Glutamatergic neuron (in vitro differentiated cells): ENCODE measurements at places on chromosomes 4 and X. TPM values are rescaled to one million over a fixed set of nuclear protein-coding genes. Genes with fewer than 3 reads are reported as not detected.

The SPP1 gene
- total RNA-seq = 1.1 TPM

The DCAF8L2 gene
- not detected for total RNA-seq

The ETDB gene
- total RNA-seq = not detected

The PCDH10 gene
- 1.7 TPM for total RNA-seq

The SGCB gene
- 169 TPM for total RNA-seq

The ZNF718 gene
- 10.7 TPM for total RNA-seq

The RAB39B gene
- 20.9 TPM for total RNA-seq

The ODAPH gene
- total RNA-seq = not detected

DNA sequence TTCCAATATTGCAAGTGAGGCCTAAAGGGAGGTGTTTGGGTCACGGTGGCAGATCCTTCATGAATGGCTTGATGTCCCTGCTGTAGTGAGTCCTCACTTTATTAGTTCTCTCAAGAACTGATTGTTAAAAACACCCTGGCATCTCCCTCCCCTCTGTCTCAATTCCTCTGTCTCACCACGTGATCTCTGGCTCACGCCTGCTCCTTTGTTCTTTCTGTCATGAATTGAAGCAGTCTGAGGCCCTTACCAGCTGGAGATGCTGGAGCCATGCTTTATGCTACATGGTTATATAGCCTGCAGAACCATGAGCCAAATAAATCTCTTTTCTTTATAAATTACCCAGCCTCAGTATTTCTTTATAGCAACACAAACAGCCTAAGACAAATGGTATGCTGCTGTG, 980.7 kb upstream of the GRIA3 start:
- H3K27ac ChIP-seq = no peak overlapping the region
- H3K36me3 ChIP-seq = peaks cover 4% of the 10 kb centered on the region
- no peak overlapping the region for H3K4me3 ChIP-seq
- H3K4me1 ChIP-seq = no peaks in the 10 kb centered on the region

GRCh38 chrX:40411340-40412111, 169.2 kb upstream of the ATP6AP2 start:
- no peak overlapping the region for H3K27ac ChIP-seq
- H3K27me3 ChIP-seq = peaks cover 4% of the 10 kb centered on the region
- no peak overlapping the region for H3K4me3 ChIP-seq
- no peak for DNase-seq

GRCh38 chrX:71534773-71535544, 2.1 kb downstream of the OGT start:
- DNase-seq = no peak
- no peaks in the 10 kb centered on the region for H3K36me3 ChIP-seq
- peaks cover 6% of the 10 kb centered on the region for H3K27me3 ChIP-seq
- peak overlapping the region; percentile 97 for H3K4me3 ChIP-seq

DNA sequence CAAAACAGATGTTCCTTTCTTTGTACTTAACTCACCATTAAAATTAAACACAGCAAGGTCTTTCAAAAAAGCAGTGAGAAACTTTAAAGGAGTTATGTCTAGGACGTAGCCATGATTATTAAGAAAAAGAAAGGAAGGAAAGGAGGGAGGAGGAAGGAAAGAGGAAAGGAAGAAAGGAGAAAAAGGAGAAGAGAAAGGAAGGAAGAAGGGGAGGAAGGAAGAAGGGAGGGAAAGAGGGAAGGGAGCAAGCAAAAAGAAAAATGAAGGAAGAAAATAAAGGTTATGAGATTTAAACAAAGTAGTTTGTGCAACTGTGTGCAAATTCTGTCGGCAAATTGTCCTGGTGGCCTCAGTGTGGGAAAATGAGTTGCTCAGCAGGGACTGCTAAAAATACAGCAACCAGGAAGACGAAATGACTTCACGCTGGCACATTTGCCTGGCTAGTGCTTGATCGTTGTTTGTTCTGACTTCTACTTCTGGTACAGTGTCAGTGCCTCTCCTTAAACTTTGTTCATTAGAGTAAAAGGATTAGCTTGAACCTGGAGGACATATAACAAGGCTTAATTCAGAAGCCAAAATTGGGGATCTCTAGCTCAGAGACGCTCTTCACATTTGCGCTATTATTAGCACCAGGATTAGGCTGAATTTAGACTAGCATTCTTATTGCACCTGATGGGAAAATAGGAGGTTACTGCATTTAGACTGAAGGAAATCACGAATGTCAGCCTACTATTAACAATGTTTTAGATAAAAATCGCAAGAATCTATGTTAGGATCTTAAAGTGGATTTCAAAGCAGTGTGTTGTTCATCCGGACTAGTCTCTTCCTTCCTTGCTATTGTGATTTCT, 81.2 kb downstream of the DCK start:
- no peak overlapping the region for H3K27ac ChIP-seq
- no peaks in the 10 kb centered on the region for H3K27me3 ChIP-seq
- no peaks in the 10 kb centered on the region for H3K36me3 ChIP-seq
- H3K4me1 ChIP-seq = peaks cover 5% of the 10 kb centered on the region
- H3K4me3 ChIP-seq = no peak overlapping the region

DNA sequence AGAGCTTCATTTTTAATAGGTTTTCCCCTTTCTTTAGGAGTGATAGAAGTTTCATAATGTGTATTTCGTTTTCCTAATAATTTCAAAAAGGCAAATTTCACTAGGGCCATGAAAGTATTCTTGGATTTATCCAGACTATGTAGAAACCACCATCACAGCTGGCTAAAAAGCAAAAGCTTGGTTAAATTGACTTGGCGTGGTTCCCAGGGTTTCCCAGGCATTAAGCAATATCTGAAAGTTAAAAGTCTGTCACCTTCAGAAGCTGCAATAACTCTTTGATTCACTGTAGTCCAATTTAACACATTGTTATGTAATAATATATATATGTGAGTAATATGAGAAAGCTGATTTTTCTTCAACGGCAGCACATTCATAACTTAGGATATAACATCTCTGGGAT, 38.3 kb downstream of the NDNF start:
- H3K4me1 ChIP-seq = no peaks in the 10 kb centered on the region
- no peak overlapping the region for H3K27ac ChIP-seq
- no peak overlapping the region for H3K4me3 ChIP-seq
- H3K27me3 ChIP-seq = no peaks in the 10 kb centered on the region

GRCh38 chr4:14636563-14636962, 365.7 kb upstream of the CPEB2 start:
- no peak overlapping the region for H3K4me3 ChIP-seq
- DNase-seq = no peak
- no peak overlapping the region for H3K27ac ChIP-seq
- H3K36me3 ChIP-seq = no peaks in the 10 kb centered on the region
- no peaks in the 10 kb centered on the region for H3K4me1 ChIP-seq

GRCh38 chr4:176546975-176547374, 227.2 kb downstream of the SPCS3 start:
- no peaks in the 10 kb centered on the region for H3K36me3 ChIP-seq
- no peak for DNase-seq
- H3K27ac ChIP-seq = no peak overlapping the region
- H3K4me3 ChIP-seq = no peak overlapping the region
- H3K4me1 ChIP-seq = peaks cover 6% of the 10 kb centered on the region

DNA sequence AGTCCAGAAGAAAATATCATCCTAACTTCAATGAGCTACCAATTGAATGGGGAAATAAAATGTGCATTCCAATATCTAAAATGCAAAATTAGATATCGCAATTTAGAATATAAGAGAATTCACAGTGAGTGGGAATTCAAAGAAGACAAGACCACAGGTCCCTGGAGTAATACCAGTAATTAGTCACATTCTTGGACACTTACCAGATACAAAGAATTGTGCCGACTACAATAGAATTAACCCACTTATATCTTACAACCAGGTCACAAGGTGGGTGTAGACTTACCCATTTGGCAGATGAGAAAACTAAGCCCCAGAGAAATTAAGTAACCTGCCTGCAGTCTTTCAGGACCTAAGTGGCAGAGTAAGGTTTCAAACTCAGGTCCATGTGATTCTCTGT, 84.3 kb upstream of the C1QTNF7 start:
- H3K4me3 ChIP-seq = no peak overlapping the region
- DNase-seq = no peak
- no peaks in the 10 kb centered on the region for H3K27me3 ChIP-seq
- H3K36me3 ChIP-seq = no peaks in the 10 kb centered on the region
- no peak overlapping the region for H3K27ac ChIP-seq

GRCh38 chr4:113979905-113980615, 613 bp upstream of the ARSJ start:
- peaks cover 10% of the 10 kb centered on the region for H3K4me1 ChIP-seq
- peaks cover 7% of the 10 kb centered on the region for H3K36me3 ChIP-seq
- peak overlapping the region; percentile 92 for H3K4me3 ChIP-seq
- H3K27me3 ChIP-seq = peaks cover 2% of the 10 kb centered on the region

GRCh38 chr4:40321574-40322275, 13.4 kb upstream of the CHRNA9 start:
- no peak for DNase-seq
- H3K36me3 ChIP-seq = no peaks in the 10 kb centered on the region
- no peak overlapping the region for H3K27ac ChIP-seq
- peaks cover 4% of the 10 kb centered on the region for H3K27me3 ChIP-seq
- H3K4me3 ChIP-seq = no peak overlapping the region

DNA sequence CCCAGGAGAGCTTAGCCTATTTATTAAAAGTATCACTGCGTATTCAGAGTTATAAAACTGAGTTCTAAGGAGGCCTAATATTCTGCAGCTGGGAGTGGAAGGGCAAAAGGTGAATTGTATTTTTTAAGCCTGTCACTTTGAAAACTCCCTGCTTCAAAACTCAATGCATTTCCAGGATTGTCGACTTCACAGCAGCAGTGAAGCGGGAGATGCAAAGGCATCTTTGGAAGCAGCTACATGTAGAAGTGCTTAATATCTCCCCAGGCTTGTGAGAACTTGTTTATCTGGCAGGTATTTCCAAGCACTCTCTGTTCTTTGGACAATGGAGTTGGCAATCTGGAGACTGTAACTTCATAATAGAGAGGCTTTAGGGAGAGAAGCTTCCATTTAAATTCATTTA, 717.5 kb upstream of the SLIT2 start:
- DNase-seq = no peak
- no peaks in the 10 kb centered on the region for H3K4me1 ChIP-seq
- H3K36me3 ChIP-seq = no peaks in the 10 kb centered on the region
- H3K27me3 ChIP-seq = no peaks in the 10 kb centered on the region
- no peak overlapping the region for H3K27ac ChIP-seq

DNA sequence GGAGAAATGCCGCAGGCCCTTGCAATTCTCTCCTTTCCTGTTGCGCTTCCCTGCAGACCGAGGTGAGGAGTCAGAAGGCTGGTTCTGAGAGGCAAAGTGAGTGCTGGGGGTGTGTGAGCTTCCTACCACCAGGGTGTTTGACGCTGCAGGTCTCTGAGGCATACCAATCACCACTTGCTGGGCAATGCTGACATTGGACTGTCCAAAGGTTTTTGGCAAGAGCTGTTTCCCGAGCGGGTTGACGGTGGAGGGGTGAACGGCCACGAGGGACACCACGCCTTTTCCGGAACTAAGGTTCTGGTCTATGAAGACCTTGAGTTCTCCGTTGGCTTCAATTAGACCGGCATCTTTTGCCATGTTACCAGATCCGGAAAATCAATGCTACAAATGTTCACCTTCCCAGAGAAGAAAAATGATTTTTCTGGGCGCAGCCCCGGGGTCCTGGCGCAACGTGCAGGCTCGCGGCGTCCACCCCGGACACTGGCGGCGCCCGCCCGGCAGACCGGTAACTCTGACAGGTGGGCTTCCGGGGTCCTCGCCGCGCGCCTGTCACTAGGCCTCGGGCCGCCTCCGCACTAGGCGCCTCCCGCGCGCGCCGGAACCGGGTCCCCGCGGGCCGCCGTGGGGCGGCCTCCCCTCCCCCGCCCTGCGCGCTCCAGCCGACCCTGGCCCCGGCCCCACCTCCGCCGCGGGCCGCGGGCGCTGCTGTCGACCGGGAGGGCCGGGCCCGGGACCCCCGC, 44.9 kb upstream of the FAM47C start:
- no peaks in the 10 kb centered on the region for H3K36me3 ChIP-seq
- no peaks in the 10 kb centered on the region for H3K4me1 ChIP-seq
- DNase-seq = no peak

DNA sequence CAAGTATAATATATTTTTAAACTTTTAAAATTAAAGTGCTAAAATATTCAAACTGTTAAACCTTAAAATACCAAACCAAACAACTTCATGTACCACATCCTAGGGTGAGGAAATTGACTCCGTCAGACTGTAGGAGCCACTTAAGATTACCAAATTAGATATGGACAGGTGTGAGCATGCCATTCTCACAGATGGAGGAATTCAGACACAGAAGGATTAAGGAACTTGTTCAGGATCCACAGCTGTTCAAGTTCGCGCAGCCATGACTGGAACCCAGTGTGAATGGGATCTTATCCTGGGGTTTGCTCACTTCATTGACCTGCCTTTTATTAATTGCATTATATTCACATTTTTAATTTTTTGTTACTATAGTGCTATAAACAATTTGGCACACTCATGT, 224.9 kb upstream of the PCDH7 start:
- H3K4me3 ChIP-seq = no peak overlapping the region
- no peak overlapping the region for H3K27ac ChIP-seq
- no peak for DNase-seq
- H3K27me3 ChIP-seq = no peaks in the 10 kb centered on the region
- H3K4me1 ChIP-seq = no peaks in the 10 kb centered on the region
- H3K36me3 ChIP-seq = peaks cover 21% of the 10 kb centered on the region

DNA sequence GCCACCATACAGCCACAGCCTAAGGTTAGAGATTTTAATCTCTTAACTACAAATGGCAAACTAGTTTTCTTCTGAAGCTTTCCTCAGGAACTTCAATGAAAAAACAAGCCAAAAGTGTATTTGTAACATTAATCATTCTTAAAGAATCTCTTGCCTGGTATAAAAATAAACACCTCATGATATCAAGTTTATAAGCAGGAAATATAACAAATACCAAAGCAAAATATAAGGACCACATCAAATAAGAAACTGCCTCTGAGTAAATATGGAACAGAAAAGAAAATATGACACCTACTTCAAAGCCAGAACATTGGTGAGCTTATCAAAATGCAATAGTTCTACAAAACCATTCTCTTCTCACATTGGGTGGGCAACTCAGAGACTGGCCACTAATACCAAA, 89.9 kb downstream of the GPC4 start:
- H3K36me3 ChIP-seq = no peaks in the 10 kb centered on the region
- H3K27me3 ChIP-seq = no peaks in the 10 kb centered on the region
- no peak overlapping the region for H3K27ac ChIP-seq
- no peak for DNase-seq

DNA sequence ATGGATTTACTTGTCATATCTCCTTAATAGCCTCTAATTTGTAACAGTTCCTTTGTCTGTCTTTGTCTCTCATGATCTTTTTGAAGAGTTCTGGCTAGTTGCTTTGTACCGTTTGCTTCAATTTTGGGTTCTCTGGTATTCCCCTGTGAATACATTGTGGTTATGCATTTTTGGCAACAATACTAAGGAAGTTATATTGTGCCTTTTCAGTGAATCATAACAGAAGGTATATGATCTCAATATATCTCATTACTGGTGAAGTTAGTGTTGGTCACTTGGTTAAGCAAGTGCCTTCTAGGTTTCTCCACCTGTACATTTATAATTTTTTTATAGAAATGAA, 48.6 kb downstream of the DCLK2 start:
- peaks cover 11% of the 10 kb centered on the region for H3K36me3 ChIP-seq
- H3K27me3 ChIP-seq = no peaks in the 10 kb centered on the region
- H3K4me1 ChIP-seq = no peaks in the 10 kb centered on the region
- no peak for DNase-seq

GRCh38 chr4:2595952-2596552, 59.6 kb downstream of the FAM193A start:
- H3K4me3 ChIP-seq = no peak overlapping the region
- peaks cover 68% of the 10 kb centered on the region for H3K4me1 ChIP-seq
- peak overlapping the region; percentile 83 for H3K27ac ChIP-seq
- no peaks in the 10 kb centered on the region for H3K36me3 ChIP-seq
- no peak for DNase-seq

GRCh38 chr4:127124919-127125318, 507.8 kb upstream of the INTU start:
- H3K27me3 ChIP-seq = no peaks in the 10 kb centered on the region
- DNase-seq = no peak
- H3K36me3 ChIP-seq = no peaks in the 10 kb centered on the region
- H3K4me1 ChIP-seq = peaks cover 2% of the 10 kb centered on the region
- H3K27ac ChIP-seq = no peak overlapping the region
